ENCODE measurements at places on chromosomes 13 and 19. TPM values are rescaled to one million over a fixed set of nuclear protein-coding genes. Genes with fewer than 3 reads are reported as not detected.

ATP4A gene
- not detected for total RNA-seq

RXFP2 gene
- under 0.01 TPM for total RNA-seq

CLEC11A gene
- total RNA-seq, result 11.5 TPM

MUC16 gene
- total RNA-seq, result not detected

GIPC3 gene
- total RNA-seq, result not detected

KIR3DL1 gene
- not detected for total RNA-seq

Data from skeletal muscle tissue (tissue), 5 donors.